ENCODE measurements at places on chromosomes 2 and 18. TPM values are rescaled to one million over a fixed set of nuclear protein-coding genes. Genes with fewer than 3 reads are reported as not detected.

ANKRD30B gene
- total RNA-seq, result not detected

SULT1C4 gene
- not detected for total RNA-seq

BMP10 gene
- 0.27 TPM for total RNA-seq

REG1B gene
- not detected for total RNA-seq
